ENCODE measurements at places on chromosomes 4 and X.

DNA sequence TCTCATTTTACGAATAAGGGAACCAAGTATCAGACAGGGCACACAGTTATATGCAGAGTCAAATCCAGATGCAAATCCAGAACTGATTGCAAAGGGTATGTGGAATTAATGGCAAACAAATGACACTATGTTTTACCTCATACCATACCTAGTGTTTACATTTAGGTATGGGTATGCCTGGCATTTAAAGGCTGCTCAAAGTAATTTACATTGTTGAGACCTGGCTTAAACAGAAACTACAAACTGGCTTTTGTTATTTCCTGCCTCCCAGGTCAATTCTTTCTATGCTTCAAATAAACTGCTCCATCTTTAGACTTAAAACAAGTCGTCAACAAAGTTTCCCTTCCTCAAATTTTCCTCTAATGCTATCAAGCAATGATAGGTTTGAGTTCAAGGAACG, 33.7 kb downstream of the ANKRD17 start:
- ATAC-seq = no peak

DNA sequence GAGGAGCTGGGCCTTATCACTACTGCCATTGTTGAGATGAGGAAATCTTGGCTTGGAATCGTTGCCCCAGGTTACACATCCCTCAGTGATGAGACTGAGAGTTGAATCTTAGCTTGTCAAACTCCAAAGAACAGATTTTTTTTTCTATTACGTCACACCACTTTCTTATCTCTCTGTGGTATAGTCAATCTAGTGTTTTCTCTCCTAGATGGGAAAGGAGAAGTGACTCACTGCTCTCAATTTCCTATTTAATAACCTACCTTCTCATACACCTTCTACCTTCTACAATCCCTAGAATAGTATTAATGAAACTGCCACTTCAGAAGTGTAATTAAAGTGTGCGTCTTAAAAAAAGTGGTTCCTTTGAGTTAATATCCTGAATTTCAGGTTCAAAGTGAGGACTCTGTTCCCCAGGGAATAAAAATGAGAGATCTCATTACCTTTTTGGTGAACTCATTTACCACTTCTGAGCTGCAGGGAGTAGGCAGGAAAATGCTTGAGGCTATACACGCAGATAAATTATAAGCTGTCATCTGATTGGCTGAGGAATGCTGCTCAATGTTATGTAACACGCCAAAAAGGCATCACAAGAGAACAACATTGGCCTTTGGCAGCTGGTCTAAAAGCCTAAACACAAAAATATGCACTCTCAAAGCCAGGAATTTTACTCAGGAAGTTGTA, 59.3 kb downstream of the MAD2L1 start:
- ATAC-seq = no peak

DNA sequence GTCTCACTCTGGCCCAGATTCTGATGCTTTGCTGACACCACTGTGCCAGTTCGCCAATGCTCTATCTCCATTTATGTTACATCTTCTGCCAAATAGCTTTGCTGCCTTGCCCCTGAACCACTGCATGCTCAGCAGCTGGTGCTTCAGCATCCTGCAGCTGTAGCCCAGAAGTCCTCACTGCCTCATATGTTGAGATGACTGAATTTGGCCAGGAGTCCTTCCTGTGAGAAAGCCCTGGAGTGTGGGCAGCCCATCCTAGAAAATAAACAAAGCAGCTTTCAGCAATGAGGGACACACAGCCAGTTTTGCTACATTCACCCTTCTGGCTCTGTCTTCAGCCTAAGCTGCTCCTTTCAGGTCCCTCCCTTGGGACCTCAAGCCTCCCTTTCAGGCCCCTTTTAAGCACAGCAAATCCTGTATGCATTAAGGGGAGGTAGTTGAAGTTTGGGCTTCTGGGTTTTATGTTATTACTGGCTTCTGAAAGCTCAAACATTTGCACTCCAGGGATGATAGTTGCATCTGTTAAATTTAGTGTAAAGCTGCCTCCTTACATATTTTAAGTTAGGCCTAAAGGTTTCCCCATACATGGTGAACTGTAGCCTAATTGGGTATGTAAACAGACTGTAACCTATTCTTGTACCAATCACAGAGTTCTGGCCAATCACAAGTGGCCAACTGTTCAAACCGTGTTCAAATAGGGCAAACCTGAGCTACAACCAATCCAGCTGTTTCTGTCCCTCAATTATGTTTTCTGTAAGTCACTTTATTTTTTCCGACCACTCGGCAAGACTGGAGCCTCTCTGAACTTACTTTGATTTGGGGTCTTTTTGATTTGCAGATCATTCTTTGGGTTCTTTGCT, 2.1 kb upstream of the TMEM165 start:
- ATAC-seq = no peak

GRCh38 chr4:110633358-110634341, 10.8 kb upstream of the PITX2 start:
- ATAC-seq = no peak

DNA sequence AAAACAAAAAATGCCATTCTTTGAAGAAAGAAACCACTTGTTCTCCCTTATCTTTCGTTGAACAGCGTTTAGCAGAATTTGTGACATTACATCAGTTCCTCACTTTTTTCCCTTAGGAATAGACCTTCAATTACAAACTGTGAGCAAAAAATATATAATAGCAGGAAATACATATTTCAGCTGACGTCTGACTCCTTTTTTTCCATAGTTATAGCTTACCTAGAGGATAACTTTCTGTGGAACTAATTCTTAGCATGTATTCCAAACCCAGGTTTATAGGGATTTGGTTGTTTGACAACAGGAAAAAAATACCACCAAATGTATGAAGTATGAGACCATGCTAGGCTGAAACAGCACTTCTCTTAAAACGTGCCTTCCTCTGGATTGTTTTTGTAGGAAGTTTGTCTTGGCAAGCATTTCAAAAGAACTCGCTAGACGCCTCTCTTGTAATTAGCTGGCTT, 2.0 kb upstream of the LIMCH1 start:
- no peak for ATAC-seq

GRCh38 chrX:17964871-17965270, 103.8 kb upstream of the RAI2 start:
- no peak for ATAC-seq

DNA sequence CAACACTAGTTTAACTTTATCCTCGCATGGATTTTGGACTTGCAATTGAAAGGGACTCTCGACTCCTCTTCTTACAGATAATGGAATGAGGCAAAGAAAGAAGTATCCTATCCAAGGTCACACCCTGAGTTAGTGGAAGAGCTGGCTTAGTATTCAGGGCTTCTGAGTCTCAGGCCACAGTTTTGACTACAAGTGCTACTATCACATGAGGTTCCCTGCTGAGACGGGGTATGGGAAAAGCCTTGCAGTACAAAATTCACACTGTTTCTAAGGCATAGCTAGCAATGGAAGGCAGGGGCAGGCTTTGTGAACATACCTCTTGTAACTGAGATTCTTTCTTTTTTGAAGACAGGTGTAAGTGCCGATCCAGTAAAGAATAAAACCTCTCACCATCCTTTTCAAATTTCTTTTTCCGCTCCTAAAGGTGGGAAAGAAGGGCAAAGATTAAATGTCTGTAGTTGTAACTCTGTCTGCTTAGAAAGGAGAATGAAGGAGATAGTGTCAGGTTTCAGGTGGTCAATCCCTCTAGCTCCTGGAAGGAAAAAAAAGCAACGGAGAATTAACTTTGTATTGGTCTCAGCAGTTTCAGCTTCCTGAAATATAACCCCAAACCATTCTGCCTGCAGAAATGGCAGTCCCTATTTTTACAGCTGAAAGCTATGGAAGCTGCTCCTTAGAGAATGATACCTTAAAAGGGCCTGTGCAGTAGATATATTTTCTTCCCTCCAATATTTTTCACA, 199.0 kb downstream of the OPHN1 start:
- ATAC-seq = no peak

Data from gastroesophageal sphincter (tissue), 4 donors.